Glutamatergic neuron (in vitro differentiated cells): ENCODE measurements at places on chromosomes 13 and 19.

- H3K4me1 ChIP-seq: peaks cover 3% of the 10 kb centered on the region
- peaks cover 4% of the 10 kb centered on the region for H3K27me3 ChIP-seq
- DNase-seq: no peak
- H3K4me3 ChIP-seq: no peak overlapping the region
Observed at GRCh38 chr19:48799358-48800300, 11.2 kb downstream of the BCAT2 start.

DNA sequence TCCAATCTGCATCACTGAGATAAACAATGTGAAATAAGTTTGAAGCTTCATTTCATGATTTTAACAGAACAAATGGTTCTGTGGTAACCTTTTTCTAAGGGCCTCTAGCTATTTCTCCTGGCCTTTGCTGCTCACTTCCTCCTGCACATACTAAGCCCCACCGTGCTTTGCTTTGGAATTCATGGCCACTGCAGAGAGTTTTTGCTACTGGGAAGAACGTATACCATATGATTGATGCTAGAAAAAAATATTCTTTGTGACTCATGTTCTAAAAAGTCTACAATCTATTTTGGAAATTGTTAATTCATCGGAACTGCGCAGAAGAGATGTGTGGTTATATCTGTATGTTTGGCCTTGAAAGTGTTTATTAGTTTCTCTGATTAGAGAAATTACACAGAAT lies 747.3 kb downstream of the PCDH9 start:
- H3K27ac ChIP-seq: no peak overlapping the region
- no peaks in the 10 kb centered on the region for H3K27me3 ChIP-seq
- peaks cover 7% of the 10 kb centered on the region for H3K36me3 ChIP-seq
- no peak overlapping the region for H3K4me3 ChIP-seq
- DNase-seq: no peak

GRCh38 chr19:34044021-34044420 lies 128.3 kb upstream of the LSM14A start:
- H3K4me3 ChIP-seq: no peak overlapping the region
- H3K27me3 ChIP-seq: peaks cover 5% of the 10 kb centered on the region
- no peaks in the 10 kb centered on the region for H3K4me1 ChIP-seq

DNA sequence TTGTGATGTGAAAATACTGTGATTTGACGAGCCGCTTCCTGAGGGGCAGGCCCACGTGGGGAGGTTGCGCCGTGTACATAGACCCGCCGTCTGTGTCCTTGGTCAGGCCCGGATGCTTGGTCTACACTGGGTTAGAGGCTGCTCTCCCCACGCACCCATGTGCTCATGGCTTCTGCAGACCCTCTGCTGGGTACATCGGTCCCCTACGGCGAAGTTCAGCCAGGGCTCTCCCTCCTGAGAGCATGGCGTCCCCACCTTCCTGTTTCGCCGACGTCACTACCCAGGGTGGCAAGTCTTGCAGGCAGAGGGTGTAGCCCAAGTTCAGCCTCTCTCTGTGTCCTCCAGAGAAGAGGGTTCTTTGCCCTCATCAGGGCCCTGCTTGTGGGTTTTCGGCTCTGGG lies 11.0 kb downstream of the COMP start:
- H3K36me3 ChIP-seq: no peaks in the 10 kb centered on the region
- H3K4me1 ChIP-seq: no peaks in the 10 kb centered on the region
- no peak overlapping the region for H3K4me3 ChIP-seq
- no peak overlapping the region for H3K27ac ChIP-seq
- no peak for DNase-seq
- peaks cover 7% of the 10 kb centered on the region for H3K27me3 ChIP-seq

GRCh38 chr13:53100394-53101063 lies 71.9 kb downstream of the OLFM4 start:
- H3K4me3 ChIP-seq: no peak overlapping the region
- no peak for DNase-seq
- no peaks in the 10 kb centered on the region for H3K27me3 ChIP-seq
- no peak overlapping the region for H3K27ac ChIP-seq
- peaks cover 4% of the 10 kb centered on the region for H3K4me1 ChIP-seq
- H3K36me3 ChIP-seq: no peaks in the 10 kb centered on the region

- no peaks in the 10 kb centered on the region for H3K36me3 ChIP-seq
- H3K4me1 ChIP-seq: peaks cover 2% of the 10 kb centered on the region
- H3K4me3 ChIP-seq: no peak overlapping the region
- no peak for DNase-seq
- no peak overlapping the region for H3K27ac ChIP-seq
Observed at GRCh38 chr13:48567515-48568369, 34.9 kb upstream of the RCBTB2 start.

DNA sequence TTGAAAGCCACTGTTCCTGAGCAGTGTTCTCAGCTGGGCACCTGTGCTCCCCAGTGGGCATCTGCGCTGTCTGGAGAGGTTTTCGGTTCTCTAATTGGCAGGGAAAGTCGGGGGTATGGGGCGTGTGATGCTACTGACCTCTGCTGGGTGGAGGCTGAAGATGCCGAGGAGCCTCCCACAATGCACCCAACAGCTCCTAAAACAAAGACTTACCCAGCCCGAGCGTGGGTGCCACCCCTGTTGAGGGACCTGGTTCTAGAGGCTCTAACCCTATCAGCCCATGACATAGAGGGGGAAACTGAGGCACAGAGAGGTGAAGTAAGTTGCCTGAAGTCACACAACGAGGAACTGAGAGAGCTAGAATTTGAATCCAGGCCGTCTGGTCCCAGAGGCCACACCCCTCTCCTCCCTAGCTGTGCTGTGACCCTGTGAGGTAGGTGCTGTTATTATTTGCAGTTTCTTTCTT lies 2.3 kb downstream of the SPACA4 start:
- peaks cover 4% of the 10 kb centered on the region for H3K27me3 ChIP-seq
- no peaks in the 10 kb centered on the region for H3K36me3 ChIP-seq
- H3K4me1 ChIP-seq: no peaks in the 10 kb centered on the region
- H3K4me3 ChIP-seq: peak overlapping the region; percentile 34
- H3K27ac ChIP-seq: peak overlapping the region; percentile 77

DNA sequence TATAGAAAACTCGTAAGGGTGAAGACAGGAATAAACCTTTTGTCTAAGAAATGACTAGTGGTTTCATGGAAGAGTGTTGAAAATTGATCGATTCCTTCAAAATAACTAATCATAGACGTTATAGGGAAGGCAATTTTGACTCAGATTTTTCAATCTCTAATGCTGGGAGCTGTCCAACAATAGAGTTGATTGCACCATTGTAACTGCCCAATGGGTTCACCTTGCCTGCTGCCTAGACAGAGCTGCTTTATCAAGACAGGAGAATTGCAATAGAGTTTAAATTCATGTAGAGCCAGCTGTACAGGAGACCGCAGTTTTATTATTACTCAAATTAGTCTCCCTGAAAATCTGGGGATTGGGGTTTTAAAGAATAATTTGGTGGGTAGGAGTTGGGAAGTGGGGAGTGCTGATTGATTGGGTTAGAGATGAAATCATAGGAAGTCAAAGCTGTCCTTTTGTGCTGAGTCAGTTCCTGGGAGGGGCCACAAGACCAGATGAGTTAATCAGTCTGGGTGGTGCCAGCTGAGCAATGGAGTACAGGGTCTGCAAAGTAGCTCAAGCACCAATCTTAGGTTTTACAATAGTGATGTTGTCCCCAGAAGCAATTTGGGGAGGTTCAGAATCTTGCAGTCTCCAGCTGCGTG lies 16.8 kb upstream of the ADGRE2 start:
- no peak overlapping the region for H3K4me3 ChIP-seq
- H3K4me1 ChIP-seq: no peaks in the 10 kb centered on the region
- H3K36me3 ChIP-seq: no peaks in the 10 kb centered on the region
- H3K27me3 ChIP-seq: no peaks in the 10 kb centered on the region

- no peak overlapping the region for H3K4me3 ChIP-seq
- no peaks in the 10 kb centered on the region for H3K4me1 ChIP-seq
- H3K27me3 ChIP-seq: peaks cover 2% of the 10 kb centered on the region
- no peak for DNase-seq
- H3K36me3 ChIP-seq: no peaks in the 10 kb centered on the region
- no peak overlapping the region for H3K27ac ChIP-seq
Observed at GRCh38 chr13:104869501-104869900, 1666.0 kb downstream of the EFNB2 start.

- H3K27me3 ChIP-seq: no peaks in the 10 kb centered on the region
- H3K27ac ChIP-seq: no peak overlapping the region
- no peaks in the 10 kb centered on the region for H3K4me1 ChIP-seq
- H3K36me3 ChIP-seq: no peaks in the 10 kb centered on the region
Observed at GRCh38 chr13:82747958-82748357, 1134.3 kb downstream of the SLITRK1 start.

DNA sequence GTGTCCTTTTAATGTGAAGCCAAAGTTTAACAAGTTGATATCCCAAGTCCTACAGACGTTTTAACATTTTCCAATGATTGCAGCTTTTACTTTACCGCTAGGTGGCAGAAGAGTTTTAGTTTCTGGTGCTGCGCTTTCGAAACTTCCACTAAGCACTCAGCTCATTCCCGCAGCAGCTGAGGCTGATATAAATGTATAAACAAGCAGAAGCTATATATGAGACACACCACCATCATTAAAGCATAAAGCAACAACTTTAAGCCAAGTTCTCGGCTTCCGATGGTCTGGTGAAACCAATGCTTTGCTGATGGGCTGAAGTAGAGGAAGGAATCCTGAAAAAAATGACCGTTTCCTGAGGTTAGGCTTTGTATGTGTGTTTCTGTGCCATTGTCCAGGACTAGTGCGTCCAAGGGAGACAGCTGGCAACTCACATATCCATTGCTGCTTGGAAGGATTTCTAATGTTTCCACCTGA lies 753.9 kb downstream of the OLFM4 start:
- H3K27me3 ChIP-seq: no peaks in the 10 kb centered on the region
- no peak for DNase-seq
- peak overlapping the region; percentile 84 for H3K27ac ChIP-seq
- H3K4me1 ChIP-seq: peaks cover 14% of the 10 kb centered on the region
